ENCODE measurements at places on chromosomes 12 and 14. TPM values are rescaled to one million over a fixed set of nuclear protein-coding genes. Genes with fewer than 3 reads are reported as not detected.

Gene CCT2
- 90.8 TPM for total RNA-seq

Gene ANO2
- total RNA-seq, result 36.8 TPM

Gene AJUBA
- total RNA-seq, result 37.8 TPM

Gene KLRC3
- not detected for total RNA-seq

Gene BATF
- total RNA-seq, result 4.9 TPM

Gene CEBPE
- not detected for total RNA-seq
